ENCODE measurements at places on chromosomes 12 and 14.

- no peak for DNase-seq
Measured at GRCh38 chr12:12922191-12922616, 29.8 kb downstream of the GPRC5D start.

- no peak for DNase-seq
Measured at GRCh38 chr14:88798156-88798555, 5.4 kb upstream of the EML5 start.

DNA sequence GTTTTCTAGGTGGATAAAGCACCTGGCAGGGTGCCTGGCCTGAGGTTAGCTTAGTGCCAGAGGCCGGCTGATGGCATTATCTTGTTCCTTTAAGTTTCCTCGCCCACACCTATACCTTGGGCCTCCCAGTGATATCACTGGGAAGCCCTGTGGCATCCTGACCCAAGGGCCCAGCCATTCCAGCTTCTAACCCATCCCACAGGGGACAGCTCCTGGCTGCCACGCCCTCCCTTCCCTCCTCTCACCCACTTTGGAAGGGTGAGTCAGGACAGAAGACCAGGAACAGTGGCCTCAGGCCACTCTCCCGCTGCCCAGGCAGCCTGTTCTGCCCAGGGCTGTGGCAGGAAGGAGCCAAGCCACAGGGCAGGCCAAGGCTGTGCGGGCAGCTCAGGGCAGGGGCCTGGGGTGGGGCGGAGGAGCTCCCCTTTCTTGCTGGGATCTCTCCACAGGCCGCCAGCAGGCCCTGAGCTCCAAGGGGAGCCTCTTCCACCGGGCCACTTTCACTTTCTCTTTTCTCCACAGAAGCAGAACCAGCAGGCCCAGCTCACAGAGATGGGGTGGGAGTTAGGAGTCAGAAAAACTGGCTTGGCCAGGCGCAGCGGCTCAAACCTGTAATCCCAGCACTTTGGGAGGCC, 75.1 kb downstream of the IRF2BPL start:
- DNase-seq: peak; percentile 65

DNA sequence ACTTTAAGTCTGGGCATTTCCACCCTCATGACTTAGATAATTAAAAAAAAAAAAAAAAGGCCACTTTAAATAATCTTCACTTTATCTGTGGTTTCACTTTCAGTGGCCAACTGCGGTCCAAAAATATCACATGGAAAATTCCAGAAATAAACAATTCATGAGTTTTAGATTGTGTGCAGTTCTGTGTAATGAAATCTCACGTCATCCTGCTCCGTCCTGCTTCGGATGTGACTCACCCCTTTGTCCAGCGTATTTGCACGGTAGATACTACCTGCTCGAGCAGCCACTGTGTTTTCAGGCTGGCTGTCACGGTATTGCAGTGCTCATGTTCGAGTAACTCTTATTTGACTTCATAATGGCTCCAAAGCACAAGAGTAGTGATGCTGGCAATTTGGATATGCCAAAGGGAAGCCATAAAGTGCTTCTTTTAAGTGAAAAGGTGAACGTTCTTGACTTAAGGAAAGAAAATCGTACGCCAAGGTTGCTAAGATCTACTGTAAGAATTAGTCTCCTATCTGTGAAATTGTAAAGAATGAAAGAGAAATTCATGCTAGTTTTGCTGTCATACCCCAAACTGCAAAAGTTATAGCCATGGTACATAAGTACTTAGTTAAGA, 2.4 kb downstream of the E2F7 start:
- DNase-seq: no peak
